COR-L47 (cell line): ENCODE measurements at places on chromosomes 11 and 22.

GRCh38 chr22:17501679-17502285 is 61.5 kb upstream of the SLC25A18 start:
- DNase-seq, result peak; percentile 47

DNA sequence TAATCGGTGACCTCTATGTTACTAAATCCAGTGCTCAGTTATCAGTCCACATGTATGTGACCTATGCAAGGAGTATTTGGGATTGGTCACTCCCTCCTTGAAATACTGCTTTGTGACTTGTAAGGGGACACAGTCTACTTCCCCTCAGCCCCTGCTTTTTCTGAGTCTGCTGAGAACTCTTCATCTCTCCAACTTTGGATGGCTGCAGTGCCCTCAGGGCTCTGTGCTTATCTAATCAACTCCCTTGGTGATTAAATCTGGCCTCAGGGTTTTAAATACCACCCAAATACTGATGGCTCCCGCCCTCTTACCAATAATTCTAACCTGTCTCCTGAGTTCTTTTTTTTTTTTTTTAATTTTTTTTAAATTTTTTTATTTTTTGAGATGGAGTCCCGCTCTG is 40.2 kb downstream of the FAM118A start:
- no peak for DNase-seq

- DNase-seq, result no peak
Observed at GRCh38 chr11:118939953-118940598, 14.3 kb upstream of the BCL9L start.

DNA sequence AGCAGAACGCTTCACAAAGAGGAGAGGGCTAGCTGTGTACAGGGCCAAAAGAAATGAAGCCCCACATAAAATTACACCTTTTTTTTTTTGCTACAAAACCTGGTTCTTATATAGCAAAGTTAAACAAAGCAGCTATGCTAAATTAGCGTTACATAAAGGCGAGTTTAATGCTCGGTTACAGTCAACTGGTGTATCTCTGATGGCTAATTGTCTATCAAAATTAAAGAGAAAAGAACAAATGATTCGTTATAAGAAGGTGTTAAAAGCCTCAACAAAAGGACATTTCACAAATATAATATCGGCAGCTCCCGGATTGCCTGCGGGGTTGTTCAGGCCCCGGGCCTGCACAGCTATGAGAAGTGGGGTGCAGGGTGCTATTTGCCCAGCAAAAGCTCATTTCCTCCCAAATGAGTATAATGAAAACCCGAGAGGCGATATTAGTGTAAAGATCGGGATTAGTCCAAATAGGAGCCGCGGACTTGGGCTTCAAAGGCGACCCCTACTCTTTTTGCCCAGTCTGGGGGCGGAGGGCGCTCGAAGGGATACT is 13.3 kb upstream of the PAX6 start:
- no peak for DNase-seq

DNA sequence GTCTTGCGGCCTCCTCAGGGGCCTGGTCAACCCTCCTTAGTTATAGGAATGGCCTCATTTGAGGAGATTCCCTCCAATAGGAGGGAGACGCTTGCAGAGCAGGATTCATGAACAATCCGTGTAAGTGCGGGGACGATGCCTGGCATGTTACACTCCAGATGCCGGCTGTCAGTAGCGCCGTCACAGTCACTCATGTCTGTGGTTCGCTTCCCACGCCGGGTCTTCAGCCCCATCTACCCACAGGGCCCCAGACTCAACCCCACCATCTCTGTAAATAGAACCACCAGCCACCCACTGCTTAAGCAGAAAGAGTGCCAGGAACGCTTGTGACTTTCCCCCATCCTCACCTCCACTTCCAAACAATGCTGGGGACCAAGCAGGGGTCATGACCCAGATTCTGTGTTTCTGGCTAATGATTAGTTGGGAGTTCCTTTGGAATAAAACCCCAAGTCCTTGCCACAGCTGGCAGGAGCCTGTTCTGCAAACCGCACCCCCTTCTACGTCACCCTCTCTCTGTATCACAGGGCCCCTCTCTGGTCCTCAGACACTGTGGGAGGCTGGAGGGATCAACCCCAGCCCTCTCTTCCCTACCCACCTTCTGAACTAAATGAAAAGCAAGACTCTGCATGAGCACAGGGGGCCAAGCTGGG is 38.8 kb upstream of the TOLLIP start:
- DNase-seq, result no peak
